Natural killer cell (primary cell): ENCODE measurements at places on chromosomes 5 and 9. TPM values are rescaled to one million over a fixed set of nuclear protein-coding genes. Genes with fewer than 3 reads are reported as not detected.

Gene FOXE1
- total RNA-seq: not detected

Gene PCDHAC1
- not detected for total RNA-seq

Gene PCDHB16
- not detected for total RNA-seq

Gene CCDC192
- not detected for total RNA-seq

Gene EIF4E1B
- not detected for total RNA-seq

Gene SPINK5
- total RNA-seq: not detected

Gene TLX3
- total RNA-seq: not detected

Gene DNAH5
- total RNA-seq: not detected

Gene MEIKIN
- not detected for total RNA-seq

Gene ADGRD2
- total RNA-seq: not detected

Gene TICAM2
- 1.3 TPM for total RNA-seq

Gene TGFBR1
- total RNA-seq: 78.0 TPM

Gene CATSPER3
- 0.79 TPM for total RNA-seq
